ENCODE measurements at places on chromosomes 7 and 10. TPM values are rescaled to one million over a fixed set of nuclear protein-coding genes. Genes with fewer than 3 reads are reported as not detected.

- no peak for DNase-seq
These were observed 19.5 kb downstream of the KCNH2 start for GRCh38 chr7:150958597-150958996.

GRCh38 chr10:119313644-119314043 lies 106.3 kb downstream of the GRK5 start:
- no peak for DNase-seq

ZDHHC16 gene
- 21.6 TPM for total RNA-seq

C10orf143 gene
- 0.40 TPM for total RNA-seq

- no peak for DNase-seq
These were observed at the start of gene FRMPD2 for GRCh38 chr10:48274636-48275035. FRMPD2 (minus strand) TSS chr10:48274696; CDS start chr10:48274567, 129 bp downstream.

SNCG gene
- total RNA-seq, result 46.2 TPM

TLX1 gene
- total RNA-seq, result not detected

DNA sequence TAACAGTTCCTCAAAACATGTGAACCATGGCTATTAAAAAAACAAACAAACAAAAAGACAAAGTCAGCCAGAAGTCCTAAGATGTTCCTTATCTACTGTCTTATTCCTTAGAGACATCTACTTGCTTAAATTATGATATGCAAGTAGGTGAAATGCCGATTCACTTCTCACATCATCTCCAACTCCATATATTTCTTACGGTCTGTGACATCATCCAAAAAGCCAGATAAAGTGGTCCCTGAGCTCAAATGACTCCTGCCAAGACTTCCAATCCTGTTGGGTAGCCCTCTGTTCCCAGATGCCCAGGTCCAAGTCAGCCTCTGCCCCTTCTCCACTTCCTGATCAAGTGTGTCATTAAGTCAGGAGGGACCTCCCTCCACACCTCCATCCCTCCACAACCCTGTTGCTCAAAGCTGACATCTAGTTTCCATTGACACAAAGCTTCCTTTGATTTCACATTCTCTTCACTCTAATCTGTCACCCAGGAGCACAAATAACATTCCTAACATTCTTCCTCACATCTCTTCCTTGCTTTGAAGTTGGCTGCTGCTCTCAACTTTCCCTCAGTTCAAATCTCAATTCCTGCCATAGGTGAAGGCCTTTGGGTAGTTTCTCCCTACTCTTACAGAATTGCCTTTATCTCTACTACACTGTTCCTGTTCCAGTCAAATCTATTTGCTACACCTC lies 56.1 kb upstream of the PDLIM1 start:
- DNase-seq, result peak; percentile 74

NUTM2A gene
- total RNA-seq, result 0.20 TPM

MYO1G gene
- under 0.01 TPM for total RNA-seq

DNA sequence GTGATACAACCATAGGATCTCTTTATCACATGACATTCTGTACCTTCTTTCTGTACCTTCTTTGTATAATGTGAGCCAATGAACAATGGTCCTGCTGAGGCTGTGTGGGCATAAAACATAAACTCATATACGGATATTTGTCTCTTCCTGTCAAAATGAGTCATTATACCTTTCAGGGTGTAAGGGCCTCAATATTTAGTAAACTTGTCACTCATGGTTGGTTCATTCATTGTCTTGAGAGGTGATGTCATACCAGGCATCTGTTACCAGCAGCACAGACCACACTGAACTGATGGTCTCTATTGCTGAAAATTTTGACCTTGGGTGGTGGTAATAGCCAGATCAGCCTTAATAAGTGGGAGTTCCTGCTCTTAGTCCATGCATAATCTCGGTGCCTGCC lies 287.6 kb upstream of the TPK1 start:
- DNase-seq, result no peak

DNA sequence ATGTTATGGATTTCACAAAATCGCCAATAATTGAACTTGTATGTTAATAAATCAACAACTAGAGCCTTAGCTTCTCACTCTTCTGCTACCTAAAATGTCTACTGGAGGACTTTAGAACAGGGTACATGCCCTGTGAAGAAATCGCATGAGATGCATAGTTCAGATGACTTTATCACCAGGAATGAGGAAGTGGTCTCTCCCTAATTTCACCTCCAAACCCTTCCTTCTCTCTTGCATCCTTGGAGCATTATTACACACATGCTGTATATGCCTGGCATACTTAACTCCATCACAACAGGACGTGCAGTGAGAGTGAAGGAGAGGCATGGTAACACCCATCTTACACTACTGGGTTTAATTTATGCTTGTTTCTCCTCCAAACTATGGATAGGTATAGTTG lies 27.8 kb downstream of the RHEB start:
- no peak for DNase-seq

DNA sequence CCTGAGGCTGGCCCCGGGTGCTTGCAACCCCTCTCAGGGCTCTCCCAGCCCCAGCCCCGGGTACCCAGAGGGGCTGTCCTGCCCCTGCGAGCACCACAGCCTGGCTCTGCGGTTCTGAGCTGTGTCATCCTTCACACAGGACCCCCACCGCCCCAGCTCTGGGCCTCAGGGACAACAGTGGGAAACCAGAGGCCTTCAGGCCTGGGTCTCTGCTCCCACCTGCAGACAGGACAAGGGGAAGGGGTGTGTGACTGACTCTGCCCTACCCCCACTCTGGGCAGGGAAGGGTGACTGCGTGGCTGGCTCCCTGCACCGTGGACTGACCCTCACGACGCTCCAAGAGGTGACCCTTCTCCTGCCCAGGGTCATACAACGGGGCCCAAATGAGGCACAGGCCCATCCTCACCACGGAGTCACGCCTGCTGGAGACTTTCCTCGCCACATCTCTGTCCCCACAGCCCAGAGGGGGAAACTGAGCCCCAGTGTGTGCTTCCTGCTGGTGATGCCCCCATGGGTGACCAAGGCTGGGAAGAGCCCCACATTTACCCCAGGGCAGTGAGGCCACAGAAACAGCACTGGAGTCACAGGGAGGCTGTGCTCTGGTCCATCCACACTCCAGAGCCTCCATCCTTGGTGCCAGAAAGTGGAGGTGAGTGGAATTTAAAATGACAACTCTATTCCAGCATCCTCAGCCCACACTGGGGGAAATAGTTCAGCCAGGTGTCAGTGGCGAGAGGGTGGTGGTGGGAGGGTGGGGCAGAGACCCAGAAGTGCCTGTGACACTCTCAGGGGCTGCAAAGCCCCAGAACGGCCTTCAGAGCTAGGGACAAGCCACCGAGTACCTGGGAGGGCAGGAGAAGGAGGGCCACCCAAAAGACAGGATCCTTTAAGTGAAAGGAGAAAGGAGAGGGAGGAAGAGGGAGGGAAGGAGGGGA lies 13.6 kb downstream of the CAMK2B start:
- DNase-seq, result no peak

- no peak for DNase-seq
These were observed 18.0 kb downstream of the RHBDD2 start for GRCh38 chr7:75896803-75897327.

DNA sequence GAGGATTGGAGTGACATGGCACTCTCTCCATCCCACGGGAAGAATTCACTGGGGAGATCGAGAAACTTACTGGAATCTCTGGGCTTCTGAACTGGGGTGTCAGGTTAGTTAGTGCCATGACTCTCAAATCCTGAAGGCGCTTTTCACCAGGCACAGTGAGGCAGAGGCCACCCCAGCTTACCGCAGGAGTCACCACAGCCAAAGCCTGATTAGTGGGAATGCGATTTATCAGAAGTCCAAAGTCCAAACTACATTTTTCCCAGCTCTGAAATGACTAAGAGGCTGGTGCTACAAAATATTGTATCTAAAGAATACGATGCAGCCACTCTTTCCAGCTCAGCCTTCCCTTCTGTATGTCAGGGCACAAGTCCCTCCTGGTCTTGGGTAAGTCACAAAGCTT lies 334.8 kb upstream of the SHH start:
- no peak for DNase-seq

- DNase-seq, result no peak
These were observed 23.9 kb downstream of the AUTS2 start for GRCh38 chr7:69622014-69622835.

GRCh38 chr7:42960762-42961161 lies 28.6 kb downstream of the MRPL32 start:
- DNase-seq, result no peak

GPR85 gene
- 0.20 TPM for total RNA-seq

ZWINT gene
- total RNA-seq, result 7.7 TPM

- DNase-seq, result no peak
These were observed 36.3 kb downstream of the ABCB1 start for GRCh38 chr7:87564296-87564963.

DNA sequence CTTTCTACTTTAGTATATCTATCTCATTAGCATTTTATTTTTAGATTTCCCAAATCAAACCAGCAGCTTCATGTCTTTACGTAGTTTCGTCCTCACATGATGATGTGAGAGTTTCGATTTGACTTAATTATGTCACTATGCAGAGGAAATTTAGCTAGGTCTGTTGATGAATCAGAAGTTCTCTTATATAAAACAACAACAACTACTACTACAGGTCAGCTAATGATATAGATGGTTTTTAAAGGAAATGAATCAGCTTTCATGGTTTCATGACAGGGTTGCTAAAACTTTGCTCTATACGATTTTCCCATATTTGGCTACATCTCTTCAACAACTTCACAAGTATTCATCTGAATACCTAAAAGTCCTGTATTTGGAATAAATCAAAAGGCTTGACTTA lies 28.6 kb downstream of the JAZF1 start:
- peak; percentile 86 for DNase-seq

DNA sequence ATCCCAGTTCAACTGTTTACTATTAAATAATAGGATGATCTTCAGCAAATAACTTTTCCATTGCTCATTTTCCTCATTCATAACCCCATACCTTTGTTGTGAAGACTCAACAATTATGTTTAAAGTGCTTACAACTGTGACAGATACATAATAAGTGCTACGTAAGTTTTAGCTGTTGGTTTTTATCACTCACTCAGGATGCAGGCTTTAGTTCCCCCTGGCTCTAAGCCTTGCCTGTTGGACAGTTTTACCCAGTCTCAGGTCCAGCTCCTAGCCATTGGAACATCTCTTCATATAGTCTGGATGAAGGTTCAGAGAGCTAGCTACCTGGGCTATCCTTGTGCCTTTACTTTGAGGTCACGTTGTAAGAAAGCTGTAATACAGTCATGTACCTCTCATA lies 353.2 kb downstream of the CRPPA start:
- DNase-seq, result no peak

DNA sequence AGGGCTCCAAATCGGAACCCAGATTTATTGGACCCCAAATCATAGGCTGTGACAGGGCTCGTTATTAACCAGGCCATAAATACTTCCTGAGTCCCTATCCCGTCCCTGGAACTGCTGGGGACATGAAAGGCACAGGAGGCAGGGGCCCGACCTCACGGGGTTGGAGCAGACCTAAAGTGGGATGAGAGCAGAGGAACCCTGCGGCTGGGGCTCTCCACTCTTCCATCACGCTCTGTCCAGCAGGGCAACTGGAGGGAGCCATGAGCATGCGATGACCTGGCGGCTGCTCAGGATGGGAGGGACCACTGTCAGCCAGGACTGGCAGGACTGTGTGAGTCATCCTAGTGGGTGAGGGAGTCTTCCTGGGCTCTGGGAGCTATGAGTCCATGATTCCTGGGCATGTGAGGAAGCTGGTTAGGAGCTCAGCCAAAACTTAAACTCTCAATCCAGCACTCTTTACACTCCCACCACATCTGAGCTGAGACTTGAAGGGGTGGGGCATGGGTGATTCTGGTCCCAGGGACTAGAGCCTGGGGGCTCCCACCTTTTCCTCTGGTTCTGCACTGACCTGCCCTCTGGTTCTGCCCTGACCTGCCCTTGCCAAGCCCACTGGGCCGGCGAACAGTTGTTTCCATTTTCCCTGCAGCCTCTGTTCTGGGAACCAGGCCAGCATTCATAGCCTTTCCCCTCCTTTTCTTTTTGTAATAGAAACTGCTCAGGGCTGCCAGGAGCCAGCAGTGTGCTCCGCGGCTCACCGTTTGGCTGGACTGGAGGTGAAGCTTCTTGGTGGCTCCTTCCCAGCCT lies 47.1 kb downstream of the SYPL1 start:
- peak; percentile 84 for DNase-seq

DNA sequence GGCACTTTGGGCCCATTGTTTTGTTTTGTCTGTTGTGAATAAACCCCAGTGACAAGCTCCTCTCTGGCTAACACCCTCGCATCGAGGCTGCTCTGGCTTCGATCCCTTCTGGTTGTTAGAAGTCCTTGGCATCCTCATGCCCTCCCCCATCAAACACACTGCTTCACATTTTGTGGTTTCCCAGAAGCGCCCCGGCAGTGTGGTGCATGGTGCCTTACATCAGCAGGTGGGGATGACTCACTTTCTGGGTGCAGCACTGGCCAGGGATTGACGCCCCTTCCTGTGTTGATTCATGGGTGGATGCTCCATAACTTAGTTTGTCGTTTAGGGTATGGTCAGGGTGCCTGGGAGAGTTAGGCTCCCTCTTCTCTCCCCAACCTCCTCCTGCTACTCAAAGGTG lies 51.4 kb downstream of the PLPP4 start:
- DNase-seq, result peak; percentile 68

DNA sequence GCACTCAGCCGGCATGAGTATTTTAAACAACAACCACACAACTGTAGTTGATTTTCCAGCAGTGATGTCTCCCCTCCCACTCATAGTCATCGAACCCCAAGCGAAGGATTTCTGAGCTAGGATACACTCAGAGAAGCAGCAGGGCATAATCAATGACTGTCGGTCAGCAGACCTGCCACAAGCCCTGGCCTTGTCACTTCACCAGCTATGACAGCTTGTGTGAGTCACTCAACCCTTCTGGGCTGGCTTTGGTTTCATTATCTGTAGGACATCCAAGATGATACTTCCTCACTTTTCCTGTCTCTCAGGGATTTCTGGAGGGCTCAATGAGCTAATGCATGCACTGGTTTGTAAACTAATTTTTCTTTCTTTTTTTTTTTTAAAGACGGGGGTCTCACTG lies 22.0 kb upstream of the UBE3C start:
- no peak for DNase-seq

- no peak for DNase-seq
These were observed 13.4 kb downstream of the ANKRD16 start for GRCh38 chr10:5876181-5876768.

DNA sequence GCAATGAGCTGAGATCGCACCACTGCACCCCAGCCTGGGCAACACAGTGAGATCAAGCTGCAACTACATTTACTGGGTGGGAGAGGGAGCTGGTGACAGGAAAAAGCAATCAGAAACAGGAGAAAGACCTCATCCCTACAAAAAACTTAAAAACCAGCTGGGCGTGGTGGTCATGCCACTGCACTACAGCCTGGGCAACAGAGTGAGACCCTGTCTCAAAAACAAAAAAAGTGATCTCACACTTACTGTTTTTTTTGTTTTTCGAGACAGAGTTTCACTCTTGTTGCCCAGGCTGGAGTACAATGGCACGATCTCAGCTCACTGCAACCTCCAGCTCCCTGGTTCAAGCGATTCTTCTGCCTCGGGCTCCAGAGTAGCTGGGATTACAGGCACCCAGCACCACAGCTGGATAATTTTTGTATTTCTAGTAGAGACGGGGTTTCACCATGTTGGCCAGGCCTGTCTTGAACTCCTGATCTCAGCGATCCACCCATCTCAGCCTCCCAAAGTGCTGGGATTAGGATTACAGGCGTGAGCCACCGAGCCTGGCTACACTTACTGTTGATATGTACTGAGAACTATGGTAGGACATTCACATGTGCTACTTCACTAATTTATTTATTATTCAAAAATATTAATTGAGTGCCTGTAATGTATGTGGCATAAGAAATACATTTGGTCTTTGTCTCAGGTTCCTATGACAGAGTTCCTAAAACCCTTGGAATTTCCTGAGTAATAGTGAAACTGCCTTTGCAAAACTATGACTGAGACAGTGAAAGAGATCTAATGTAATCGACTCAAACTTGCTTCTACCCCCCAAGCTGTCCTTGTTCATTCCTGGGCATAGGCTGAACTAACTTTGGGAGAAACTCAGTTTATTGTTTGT lies 27.7 kb upstream of the NRBF2 start:
- DNase-seq, result no peak
